ENCODE measurements at places on chromosomes 4 and X.
A peak's percentile ranks its signal among the peaks of the same experiment; 100 is the strongest.

- DNase-seq: no peak
These were observed at the start of gene CCDC160 for GRCh38 chrX:134236626-134237614. Gene CCDC160, plus strand, starts transcription at chrX:134237182. Its CDS starts 7,619 bp downstream, at chrX:134244801.

GRCh38 chr4:77148078-77148477, 8.9 kb upstream of the CCNG2 start:
- DNase-seq: no peak

DNA sequence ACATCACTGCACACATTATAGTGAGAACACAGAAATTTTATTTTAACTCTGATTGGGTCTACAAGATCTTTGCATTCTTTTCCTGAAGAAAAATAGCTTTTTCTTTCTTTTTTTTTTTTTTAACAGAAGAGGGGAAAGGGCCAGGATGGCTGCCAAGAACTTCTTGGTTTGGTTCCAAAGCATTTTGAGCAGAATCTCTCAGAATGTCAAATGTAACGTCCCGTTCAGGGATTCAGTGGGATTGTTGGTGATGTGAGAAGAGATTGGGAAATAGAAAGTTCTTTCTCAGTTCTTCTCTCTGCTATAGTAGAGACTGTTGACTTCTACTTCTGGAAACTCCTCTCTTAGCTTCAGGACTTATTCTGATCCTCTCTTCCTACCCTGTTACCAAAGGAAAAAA, 70.9 kb upstream of the CBR4 start:
- peak; percentile 56 for DNase-seq

- DNase-seq: no peak
These were observed 134.7 kb downstream of the PALLD start for GRCh38 chr4:168631241-168632162.

GRCh38 chrX:23786268-23786815, 3.4 kb downstream of the SAT1 start:
- no peak for DNase-seq

- no peak for DNase-seq
These were observed 422.9 kb downstream of the SPRY1 start for GRCh38 chr4:123819362-123820035.

- DNase-seq: no peak
These were observed 534.1 kb upstream of the GALNTL6 start for GRCh38 chr4:171279131-171279530.

- DNase-seq: no peak
These were observed 17.5 kb upstream of the SAT1 start for GRCh38 chrX:23765449-23765848.

DNA sequence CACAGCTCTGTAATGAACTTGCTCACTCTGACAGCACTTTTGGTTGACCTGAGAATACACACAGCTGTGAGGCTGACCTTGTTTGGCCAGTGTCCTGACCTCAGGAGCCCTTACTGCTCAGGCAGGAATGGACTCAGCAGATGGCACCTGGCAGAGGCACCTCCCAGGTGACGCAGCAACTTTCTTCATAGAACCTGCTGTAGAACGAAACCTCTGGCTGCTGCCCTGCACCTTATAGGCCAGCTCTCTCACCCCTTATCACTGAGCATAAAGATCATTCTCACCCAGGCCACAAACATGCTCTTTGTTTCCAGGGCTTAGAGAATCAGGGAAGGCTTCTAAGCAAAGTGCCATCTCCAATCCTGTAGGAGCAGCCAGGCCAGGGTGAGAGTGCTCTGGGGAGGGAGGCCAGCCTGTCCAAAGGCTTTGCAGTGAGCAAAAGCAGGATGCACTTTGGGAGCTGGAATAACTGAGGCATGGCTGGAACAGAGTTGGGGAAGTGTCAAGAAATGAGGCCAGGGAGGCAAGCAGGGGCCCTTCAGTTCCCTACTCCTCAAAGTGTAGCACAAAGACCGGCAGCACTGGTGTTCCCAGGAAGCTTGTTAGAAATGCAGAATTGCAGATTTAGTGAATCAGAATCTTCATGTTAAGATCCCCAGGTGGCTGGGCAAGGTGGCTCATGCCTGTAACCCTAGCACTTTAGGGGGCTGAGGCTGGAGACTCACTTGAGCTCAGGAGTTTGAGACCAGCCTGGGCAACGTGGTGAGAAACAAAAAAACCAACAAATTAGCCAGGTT, 13.3 kb upstream of the CENPU start:
- no peak for DNase-seq

GRCh38 chr4:53595204-53595603, 3.9 kb upstream of the LNX1 start:
- DNase-seq: no peak

- DNase-seq: no peak
These were observed 90.7 kb upstream of the DCLK2 start for GRCh38 chr4:149987330-149988086.

DNA sequence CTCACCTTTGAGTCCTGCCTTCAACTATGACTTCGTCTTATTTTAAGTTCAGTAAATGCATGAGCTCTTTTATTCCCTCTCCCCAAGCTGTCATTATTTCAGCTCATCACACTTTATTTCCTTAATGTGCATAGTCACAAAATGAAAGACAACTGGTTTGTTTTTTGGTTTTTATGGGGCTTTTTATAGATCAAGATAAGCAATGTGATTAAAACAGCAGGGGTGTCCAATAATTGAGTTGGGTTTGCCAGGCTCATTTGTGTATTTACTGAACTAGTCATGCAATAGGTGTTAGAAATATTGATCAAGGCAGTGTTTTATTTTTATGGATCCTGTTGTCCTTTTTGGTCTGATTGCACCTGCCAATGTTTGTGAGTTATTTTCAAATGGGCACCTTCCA, 102.2 kb downstream of the FRMPD4 start:
- DNase-seq: no peak

DNA sequence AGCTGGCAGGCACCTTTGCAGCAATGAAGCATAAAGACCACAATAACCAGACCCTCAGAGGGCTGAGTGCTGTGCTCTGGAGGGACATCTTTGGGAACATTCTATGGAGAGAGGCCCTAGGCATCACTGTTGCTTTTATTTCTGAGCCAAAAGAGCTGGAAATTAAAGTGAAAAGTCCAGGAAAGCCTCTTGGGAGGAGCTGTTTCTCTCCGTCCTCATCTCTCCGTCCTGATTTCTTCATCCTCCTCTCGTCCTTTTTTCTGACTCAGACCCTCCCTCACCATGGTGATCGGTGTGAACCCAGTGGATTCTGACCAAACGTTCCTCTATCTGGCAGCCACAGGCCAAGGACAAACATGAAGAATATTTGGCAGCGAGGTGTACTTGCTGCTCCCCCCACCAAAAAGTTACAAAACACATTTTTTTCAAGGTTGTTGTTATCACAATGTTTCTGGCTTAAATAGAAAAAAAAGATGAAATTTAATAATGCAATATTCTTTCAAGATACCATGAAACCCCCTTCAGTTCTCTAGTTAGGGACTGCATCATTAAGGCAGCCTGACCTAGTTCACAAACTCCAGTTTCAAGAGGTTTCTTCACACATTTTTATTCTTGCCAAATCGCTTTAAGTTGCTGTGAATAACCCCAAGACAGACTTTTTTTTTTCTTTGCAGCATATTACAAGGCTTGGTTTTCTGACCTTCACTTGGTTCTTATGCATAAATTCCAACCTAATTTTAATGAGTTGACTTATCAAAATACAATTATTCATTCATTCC, 80.2 kb downstream of the SCD5 start:
- DNase-seq: no peak

- DNase-seq: peak; percentile 18
These were observed 125.3 kb downstream of the COL4A6 start for GRCh38 chrX:108312957-108313356.

- no peak for DNase-seq
These were observed 23.6 kb upstream of the SPON2 start for GRCh38 chr4:1195891-1196401.

Measured in pons (tissue), 1 donor.